Activated CD8-positive, alpha-beta memory T cell treated with anti-CD3 and anti-CD28 coated beads, Interleukin-2, amount 50 U/mL, for 4 hours (primary cell): ENCODE measurements at places on chromosomes 6 and 20.

- no peak for DNase-seq
These were observed 13.5 kb upstream of the HLA-DQA1 start for GRCh38 chr6:32623693-32624092.

DNA sequence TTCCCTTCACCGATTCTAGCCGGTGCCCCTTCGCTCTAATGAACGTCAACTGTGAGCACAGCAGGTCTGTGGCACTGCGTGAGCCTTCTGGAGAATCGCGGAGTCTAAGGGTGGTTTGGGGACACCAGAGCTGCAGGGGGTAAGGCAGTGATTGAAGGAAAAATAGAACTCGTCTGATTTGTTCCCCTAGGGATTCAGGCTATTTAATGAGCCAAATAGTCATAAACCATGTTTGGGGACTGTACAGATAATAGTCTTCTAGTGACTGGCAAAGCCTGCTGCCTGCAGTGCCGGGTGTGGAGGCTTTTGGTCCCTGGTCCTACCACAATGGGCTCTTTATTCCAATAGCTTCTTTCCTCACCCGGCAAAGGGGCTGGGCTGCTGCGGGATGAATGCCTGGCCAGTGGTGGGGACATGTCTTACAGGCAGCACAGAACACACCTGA is 11.1 kb upstream of the NTSR1 start:
- no peak for DNase-seq

- no peak for DNase-seq
These were observed 142.4 kb upstream of the TNFAIP3 start for GRCh38 chr6:137724495-137725211.

GRCh38 chr6:74931558-74931957 is 274.3 kb downstream of the COL12A1 start:
- DNase-seq: no peak

DNA sequence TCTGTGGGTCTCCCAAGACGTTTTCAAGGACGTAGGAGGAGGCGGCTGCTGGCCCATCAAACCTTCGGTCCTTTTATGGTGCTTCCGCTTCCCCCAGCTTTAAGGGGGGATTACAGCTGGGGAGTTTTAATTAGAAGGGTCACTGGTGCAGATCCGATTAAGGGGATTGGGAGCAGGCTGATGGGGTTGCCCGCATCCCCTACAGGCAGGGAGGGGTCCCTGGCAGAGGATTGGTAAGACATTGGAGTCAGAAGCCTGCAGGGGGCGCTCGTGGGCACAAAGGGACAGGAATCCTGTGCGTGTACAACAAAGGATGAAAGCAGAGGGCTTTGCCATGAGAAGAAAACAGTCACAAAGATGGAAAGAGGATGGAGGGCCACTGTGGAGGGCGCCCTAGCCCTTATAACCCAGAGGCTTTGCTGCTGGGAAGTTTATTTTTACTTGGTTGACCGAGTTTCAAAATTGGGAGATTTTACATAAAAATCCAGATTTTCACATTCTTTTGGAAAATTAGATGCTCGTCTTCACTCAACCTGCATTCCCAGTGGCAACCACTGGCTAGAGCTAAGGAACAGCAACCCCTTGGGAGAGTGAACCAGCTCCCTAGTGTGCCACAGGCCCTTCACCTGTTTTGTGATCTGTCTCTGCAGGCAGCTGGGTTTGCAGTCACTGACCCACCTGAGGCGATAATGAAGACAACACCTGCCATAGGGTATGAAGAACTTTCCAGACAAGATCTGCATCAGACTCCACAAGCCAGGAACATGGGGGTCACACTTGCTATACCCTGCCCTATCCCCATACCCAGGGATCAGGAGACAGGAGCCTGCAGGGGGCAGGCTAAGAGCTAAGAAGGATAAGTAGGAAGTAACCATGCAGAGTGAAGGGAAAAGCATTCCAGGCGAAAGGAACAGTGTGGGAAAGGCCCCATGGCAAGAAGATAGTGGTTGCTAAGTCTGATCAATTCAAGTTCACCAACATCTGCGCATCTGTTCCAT is 97.7 kb downstream of the KCNB1 start:
- DNase-seq: peak; percentile 58

DNA sequence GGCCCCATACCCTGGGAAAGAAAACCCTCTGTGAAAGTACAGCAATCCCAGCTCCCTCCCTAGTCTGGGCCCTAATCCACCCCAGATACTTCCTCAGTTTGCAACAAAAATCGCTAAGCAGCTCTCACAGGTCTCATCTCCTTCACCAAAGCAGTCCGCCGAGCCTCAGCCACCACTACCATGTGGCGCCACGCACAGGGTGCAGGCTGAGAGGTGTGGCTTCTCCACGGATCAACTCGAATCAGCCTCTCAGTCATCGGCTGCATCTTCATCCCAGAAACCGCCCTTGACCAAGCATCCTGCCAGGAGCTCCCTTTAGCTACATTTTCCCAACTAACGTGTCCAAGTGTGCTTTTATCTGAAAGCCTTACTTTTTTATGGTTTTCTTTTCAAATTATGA is 50.7 kb downstream of the ANKRD60 start:
- DNase-seq: no peak

- no peak for DNase-seq
These were observed 32.1 kb downstream of the FNDC1 start for GRCh38 chr6:159201336-159201735.

DNA sequence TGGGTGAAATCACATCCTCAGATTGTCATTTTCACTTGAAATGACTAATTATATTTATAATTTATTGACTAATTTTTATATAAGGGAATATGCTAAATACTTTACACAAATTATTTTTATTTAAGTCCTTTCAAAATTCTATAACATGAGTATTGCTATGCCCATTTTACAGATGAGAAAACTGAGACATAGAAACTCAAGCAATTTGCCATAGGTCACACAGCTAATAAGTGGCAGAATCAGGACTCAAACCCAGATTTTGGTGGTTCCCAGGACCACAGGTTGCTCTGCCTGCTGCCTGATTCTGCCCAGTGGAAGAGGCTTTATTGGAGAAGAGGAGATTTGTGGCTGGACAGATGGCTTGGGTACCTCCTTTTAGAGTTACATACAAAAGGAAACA is 4.9 kb downstream of the ALDH8A1 start:
- no peak for DNase-seq

GRCh38 chr6:112259337-112259675 is 4.9 kb upstream of the LAMA4 start:
- no peak for DNase-seq
